ENCODE measurements at places on chromosomes 3 and 15.

DNA sequence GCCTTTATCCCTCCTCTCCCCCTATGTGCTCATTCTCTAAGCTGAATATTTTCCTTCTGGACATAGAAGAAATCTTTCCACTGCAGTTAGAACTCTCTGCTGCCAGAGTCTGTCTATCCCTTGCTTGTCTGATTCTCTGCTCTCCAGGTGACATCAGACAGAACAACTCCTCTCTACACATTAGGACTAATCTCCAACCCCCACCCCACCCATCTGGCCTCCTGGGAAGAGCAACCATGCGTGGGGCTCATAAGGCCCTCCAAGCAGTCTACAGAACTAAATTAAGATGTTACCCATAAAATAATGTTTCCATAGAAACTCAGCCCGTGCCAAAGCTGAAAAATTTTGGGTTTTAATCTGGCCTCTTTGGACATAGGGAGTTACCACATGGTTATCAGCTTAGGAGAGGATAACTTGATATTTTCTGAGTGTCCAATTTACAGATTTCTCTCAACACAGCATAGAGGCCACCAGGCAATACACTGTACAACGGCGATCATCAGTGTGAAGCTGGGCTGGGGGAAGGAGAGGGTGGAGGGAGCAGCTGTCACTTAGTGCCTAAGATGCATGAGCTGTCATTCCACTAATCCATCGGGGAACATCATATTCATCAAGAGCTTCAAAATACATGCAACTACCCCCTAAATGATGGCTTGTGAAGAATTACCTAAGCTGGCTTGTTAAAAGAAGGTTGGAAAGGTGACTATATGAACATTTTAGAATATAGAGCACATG, 199.4 kb downstream of the CLSTN2 start:
- DNase-seq: no peak

DNA sequence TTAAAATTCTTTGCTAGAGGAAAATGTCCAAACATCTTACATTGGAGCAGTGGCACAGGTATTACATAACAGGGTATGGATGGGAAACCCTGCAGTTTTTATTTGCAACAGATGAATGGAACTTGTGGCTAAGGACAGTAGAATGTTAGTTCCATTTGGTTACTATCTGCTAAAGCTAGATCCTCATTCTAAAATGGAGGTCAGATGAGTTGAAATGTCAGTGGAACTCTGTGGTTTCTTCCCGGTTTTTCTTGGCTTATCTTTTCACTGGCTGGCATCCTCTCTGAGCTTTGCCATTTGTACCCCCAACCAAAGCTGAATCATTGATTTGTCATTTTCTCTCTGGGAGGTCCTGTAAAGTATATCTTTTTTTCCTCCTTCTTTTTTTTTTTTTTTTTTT, 68.9 kb downstream of the ARMC8 start:
- no peak for DNase-seq

GRCh38 chr15:79674124-79674465, 222.7 kb downstream of the MTHFS start:
- no peak for DNase-seq

- no peak for DNase-seq
These were observed 152.9 kb upstream of the TGFBR2 start for GRCh38 chr3:30453360-30454039.

DNA sequence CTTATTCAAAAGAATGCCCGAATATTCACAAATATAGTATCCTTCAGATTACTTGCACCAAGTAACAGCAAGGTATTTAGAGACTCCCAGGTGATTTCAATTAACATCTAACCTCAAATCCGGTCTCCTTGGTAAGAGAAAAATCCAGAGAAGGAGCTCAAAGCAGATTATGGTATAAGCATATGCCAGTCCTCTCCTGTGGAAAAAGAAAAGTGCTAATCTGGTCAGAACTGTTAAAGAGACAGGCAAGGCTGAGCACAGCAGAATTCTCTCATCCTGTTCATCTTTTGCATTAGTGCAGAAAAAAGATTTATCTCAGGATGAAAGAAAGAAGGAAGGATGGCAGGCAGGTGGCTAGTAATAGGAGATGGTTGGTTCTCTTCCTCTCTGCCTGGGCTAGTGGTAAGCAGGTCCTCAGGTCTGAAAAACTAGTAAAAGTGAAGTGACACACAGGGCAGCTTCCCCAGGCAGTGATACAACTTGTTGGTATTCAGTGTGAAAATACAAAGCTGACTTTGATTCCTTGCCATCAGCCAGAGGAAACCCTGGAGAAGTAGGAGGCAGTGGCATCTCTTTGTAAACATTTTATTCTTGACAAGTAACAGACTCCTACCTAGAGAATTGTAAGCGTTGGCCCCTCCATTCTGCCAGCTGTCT, 14.2 kb downstream of the ATXN7 start:
- no peak for DNase-seq

DNA sequence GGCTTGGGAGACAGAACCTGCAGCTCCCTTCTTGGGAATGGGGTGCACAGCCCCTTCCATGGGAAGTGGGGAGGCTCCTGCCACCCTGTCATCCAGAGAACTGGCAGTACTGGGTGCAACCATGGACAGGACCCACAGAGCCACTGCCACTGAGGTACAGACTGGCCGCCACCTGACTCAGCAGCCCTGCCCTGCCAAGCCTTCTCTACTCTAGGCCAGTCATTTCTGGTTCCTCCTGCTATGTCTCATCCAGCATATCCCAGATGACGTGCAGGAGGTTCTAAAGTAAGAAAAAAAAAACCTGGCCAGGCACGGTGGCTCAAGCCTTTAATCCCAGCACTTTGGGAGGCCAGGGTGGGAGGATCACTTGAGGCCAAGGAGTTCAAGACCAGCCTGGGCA, 76.9 kb upstream of the RPL32 start:
- DNase-seq: no peak

DNA sequence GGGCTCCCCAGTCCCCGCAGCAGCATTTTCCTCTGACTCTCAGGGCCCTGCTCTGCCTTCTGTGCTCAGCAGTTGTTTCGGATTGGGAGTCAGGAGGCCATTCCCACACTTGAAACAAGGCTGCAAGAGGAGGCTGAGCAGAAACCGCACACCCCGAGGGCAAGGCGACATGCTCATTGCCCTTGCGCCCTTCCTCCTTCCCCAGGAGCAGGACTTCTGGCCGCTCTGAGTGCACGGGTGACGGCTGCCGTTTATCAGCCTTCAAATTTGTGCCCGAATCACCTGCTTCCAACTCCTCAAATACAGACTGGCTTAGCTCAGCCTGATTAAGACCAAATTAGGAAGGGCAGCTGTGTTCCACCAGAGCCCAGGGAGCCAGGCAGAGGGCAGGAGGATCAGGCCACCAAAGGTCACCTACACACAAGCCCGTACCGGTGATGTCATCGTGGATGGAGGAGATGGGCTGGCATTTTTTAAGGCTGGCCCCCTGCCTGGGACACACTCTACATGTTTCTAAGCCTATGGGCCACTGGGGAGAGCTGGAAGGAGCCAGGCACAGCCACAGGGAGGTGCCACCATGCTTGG, 38.1 kb downstream of the TM2D3 start:
- DNase-seq: no peak

GRCh38 chr3:170531657-170532335, 54.1 kb downstream of the SLC7A14 start:
- no peak for DNase-seq

DNA sequence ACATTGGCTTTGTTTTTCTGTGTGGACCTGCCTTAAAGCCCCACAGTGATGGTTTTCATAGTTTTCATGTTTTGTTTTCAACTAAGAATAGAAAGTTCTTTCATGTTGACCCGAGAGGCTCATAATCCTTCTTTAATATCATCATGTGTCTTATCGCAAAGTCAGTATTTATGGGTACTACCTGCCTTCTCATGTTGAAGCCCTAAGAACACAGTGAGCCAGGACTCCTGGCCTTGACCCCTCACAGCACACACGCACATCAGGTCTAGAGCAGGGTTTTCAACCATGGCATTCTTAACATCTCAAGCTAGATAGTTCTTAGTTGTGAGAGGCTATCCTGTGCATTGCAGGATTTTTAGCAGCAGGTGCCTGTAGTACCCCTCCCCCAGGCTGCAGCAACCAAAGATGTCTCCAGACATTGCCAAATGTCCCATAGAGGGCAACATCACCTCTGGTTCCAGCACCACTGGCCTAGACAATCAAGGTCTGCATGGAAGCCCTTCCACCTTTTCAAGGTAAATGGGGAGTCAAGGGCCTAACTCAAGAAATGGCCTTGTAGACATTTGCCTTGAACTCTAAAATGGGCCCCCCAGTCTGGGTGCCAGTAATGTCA, 118.3 kb downstream of the MTHFS start:
- DNase-seq: no peak

GRCh38 chr15:57919754-57920153, 145.8 kb downstream of the ALDH1A2 start:
- DNase-seq: no peak

GRCh38 chr3:179446501-179446900, 4.8 kb downstream of the GNB4 start:
- no peak for DNase-seq

- DNase-seq: no peak
These were observed 50.9 kb downstream of the FEM1B start for GRCh38 chr15:68328443-68328842.

DNA sequence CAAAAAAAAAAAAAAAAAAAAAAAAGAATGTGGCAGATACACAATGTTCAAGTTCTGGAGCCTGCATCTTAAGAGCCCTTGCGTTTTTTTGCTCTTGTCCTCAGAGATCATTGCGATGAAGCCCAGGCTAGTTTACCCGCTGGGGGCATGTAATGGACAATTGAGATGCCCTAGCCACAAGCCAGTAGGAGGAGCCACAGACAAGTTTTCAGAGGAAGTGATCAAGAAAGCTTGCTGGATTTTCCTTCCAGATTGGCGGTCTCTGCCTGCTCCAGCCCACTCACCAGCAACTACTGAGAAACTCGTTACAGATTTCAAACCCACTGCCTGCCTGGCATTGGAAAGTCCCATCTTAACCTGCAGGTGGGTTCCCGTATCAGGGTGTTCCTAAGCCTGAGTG, 192.1 kb upstream of the EOMES start:
- no peak for DNase-seq

DNA sequence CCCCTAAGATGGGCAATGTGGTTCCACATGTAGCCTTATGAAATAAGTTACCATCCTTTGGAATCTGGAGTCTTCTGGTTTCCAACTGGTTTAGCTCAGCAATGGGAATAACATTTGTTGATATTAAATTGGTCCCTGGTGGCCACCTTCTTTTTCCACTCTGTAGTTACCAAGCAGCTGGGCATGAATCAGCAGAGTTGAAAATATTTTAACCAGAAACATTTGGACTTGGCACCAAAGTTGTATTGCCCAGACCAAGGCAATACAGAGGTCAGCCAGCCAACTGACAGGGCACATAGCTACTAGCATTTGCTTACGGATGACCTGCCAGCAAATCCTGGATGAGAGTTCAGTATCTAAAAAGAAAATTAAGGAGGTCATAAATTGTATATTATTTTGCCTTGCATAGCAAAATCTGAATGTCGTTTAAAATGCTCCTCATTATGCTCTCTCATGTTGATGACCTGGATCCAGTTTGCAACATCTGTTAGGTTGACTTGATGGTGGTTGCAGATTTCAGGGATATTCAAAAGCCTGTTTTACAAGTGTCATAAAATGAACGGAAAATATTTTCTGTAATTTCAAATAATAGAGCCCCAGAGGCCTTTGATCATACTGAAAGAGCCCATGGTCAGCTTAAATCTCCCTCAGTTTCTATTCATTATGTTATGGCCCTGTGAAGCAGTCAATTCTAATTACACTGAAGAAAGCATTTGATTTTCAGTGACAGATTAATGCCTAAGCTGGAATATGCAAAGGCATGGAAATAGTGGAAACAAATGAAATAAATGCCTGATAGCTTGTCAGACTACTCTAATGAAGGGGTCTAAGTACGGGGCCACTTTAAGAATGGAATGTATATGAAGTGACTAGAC, 54.6 kb downstream of the PPM1L start:
- peak; percentile 11 for DNase-seq

GRCh38 chr15:88395872-88396781, 71.1 kb downstream of the MRPL46 start:
- no peak for DNase-seq

- no peak for DNase-seq
These were observed 116.8 kb downstream of the FBLN2 start for GRCh38 chr3:13665582-13666226.

DNA sequence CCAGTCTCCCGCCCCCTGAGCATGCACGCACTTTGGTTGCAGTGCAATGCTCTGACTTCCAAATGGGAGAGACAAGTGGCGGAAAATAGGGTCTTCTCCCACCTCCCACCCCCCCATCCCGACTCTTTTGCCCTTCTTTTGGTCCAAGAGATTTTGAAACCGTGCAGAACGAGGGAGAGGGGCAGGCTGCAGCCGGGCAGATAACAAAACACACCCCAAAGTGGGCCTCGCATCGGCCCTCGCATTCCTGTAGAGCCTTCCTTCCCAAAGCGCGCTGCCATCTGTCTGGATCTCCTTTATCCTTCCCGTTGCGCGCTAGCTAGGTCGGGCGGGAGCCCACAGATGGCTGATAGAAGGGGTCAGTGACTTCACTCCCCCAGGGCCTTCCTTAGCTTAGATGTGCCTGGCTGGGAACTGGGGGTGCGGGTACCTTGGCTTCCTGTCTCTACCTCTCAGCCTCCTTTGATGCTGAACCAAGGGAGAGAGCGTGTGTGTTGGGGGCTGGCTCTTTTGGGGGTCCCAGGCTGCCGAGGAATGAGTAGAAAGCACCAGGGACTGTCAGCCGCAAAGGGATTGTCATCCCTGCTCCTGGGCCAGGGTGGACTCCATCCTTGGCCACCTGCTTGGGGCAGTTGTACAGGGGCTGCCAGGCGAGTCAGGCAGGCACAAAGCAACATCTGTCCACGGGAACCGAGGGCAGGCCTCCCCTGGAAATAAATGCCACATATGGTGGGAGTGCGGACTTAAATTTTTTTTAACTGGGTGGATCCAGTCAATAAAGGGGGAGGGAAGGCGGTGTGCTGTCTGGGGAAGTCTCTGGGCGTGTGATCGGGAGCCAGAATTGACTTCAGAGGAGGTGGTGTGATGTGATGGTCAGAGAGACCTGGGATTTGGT, 1.8 kb downstream of the SMAD3 start:
- DNase-seq: no peak

GRCh38 chr3:169146179-169146665, 517.3 kb downstream of the MECOM start:
- DNase-seq: no peak

DNA sequence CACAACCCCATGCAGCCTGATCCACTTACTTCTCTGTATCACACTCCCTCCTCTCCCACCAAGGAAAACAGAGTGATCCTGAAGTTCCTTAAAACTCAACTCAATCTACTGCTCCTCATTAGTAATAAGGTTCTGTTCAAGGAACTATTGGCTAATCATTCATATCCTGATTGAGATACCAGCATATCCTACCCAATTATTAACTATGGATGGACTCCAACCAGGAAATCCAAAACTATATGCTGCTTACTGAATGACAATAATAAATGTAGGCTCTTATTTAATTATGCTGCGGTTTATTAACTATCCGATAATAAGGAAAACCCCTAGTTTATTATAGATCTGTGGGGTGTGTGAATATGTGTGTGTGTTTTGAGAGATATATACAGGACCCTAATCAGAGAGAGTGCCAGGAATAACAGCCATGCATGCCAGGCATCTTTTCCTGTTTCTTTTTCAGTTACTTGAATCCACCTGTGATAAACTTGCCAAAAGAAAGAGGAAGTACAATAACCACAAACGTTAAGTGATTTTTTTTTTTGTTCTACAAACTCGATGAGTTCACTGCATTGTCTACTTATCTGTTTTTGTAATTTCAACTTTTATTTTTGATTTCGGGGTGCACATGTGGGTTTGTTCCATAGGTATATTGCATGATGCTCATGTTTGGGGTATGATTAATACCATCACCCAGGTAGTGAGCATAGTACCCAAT, 1031.7 kb upstream of the CFAP20DC start:
- no peak for DNase-seq

- DNase-seq: no peak
These were observed 497 bp upstream of the CLASP2 start for GRCh38 chr3:33718595-33718907.
